Astrocyte of the spinal cord (primary cell): ENCODE measurements at places on chromosomes 7 and 10.

GRCh38 chr7:98452791-98453190 is 51.9 kb upstream of the BAIAP2L1 start:
- DNase-seq: no peak

GRCh38 chr7:28666154-28666553 is 253.8 kb downstream of the CREB5 start:
- peak; percentile 61 for DNase-seq

GRCh38 chr10:37826806-37827205 is 30.6 kb downstream of the ZNF248 start:
- DNase-seq: no peak

GRCh38 chr7:67716729-67717128 is 720.1 kb downstream of the TYW1 start:
- no peak for DNase-seq

GRCh38 chr10:72011468-72011867 is 47.3 kb downstream of the CHST3 start:
- DNase-seq: no peak

- DNase-seq: no peak
Observed at GRCh38 chr10:132546567-132547420, 9.2 kb downstream of the INPP5A start.

GRCh38 chr10:122510326-122510725 is 49.0 kb downstream of the HTRA1 start:
- peak; percentile 59 for DNase-seq

- peak; percentile 69 for DNase-seq
Observed at GRCh38 chr10:47047577-47048525, 136.6 kb downstream of the PTPN20 start.

- DNase-seq: no peak
Observed at GRCh38 chr10:46546591-46547540, 9.6 kb downstream of the GPRIN2 start.

- no peak for DNase-seq
Observed at GRCh38 chr10:57472823-57473619, 794.7 kb downstream of the IPMK start.

GRCh38 chr10:26781797-26782196 is 79.0 kb downstream of the ABI1 start:
- DNase-seq: peak; percentile 20

DNA sequence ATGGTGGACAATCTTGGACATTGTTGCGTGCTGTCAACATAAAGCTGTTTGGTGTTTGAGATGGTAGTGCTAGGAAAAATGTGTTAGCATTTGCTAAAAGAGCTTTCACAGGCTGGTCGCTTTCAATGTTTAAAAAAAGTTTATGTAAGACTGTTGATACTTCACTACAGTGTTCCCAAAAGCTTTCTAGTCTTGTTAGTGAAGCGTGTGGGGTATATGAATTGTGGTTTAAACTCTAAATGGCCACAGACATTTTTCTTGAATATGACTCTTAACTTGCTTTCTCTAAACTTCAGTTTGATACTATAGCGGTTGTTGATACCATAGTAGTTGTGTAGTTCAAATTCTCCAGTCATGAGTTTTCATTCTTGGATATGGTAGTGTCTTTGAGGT is 44.9 kb downstream of the MCU start:
- DNase-seq: no peak

- DNase-seq: no peak
Observed at GRCh38 chr10:3787816-3788215, 2.8 kb upstream of the KLF6 start.

GRCh38 chr7:36865019-36865418 is 140.7 kb upstream of the AOAH start:
- no peak for DNase-seq

GRCh38 chr7:139875821-139876241 is 46.8 kb downstream of the TBXAS1 start:
- no peak for DNase-seq

GRCh38 chr10:132121511-132121830 is 55.7 kb downstream of the JAKMIP3 start:
- DNase-seq: no peak

DNA sequence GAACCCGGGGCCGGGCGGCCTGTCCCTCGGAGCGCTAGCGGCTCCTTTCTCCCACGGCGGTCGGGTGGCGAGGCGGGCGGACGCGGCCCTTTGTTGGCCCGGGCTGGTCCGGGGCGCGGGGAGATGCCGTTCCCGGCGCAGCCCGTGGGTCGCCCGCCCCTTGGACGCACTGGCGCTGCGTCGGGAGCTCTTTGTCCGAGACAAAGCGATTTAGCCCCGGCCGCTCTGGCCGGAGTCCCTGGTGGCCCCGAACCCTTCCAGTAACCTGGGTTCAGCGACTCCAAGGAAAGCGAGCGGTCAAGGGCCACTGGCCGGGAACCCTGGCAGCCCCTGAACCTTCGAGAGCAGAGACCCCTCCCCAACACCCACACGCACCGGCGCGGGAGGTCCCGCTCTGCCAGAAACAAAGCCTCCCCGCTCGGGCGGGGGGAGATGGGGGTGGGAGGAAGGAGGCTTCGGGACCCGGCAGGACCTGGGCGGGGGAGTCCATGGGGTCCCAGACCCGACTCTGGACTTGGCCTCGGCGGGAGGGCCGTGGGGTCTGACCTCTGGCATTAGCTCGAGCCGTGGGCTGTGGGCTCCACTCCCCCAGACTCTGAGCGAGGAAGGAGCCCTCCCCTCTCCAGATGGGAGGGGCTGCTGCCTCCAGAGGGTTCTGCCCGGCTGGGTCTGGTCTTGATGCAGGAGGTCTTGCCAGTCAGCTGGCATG is 836 bp downstream of the DPYSL4 start:
- no peak for DNase-seq

- DNase-seq: no peak
Observed at GRCh38 chr10:5942001-5942400, 35.3 kb downstream of the IL15RA start.

DNA sequence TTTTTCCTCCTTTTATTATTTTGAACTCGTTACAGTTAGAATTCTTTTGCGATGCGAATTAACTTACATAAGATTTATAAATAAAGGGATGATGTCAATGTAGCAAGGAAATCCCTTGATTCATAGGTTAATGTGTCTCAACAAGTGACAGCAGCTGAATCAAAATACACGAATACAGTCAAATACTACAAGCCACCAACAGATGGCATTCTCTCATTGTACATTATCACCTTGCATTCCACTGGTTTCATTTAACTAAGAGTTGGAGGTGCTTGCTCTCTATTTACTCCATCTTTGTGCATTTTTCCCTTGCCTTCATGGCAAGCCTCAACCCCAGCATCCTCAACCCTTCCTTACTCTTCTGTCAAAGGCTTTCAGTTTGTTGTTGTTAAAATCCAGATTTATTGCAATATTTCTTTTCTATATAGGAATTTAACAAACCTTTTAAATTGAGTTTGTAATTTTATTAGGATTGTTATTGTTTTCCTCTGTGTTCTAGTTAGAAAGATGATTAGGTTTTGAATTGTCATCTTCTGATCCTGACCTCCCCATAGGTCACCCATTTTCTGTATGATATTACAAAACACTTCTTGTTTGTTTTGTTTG is 78.3 kb downstream of the SLC25A40 start:
- DNase-seq: peak; percentile 51

DNA sequence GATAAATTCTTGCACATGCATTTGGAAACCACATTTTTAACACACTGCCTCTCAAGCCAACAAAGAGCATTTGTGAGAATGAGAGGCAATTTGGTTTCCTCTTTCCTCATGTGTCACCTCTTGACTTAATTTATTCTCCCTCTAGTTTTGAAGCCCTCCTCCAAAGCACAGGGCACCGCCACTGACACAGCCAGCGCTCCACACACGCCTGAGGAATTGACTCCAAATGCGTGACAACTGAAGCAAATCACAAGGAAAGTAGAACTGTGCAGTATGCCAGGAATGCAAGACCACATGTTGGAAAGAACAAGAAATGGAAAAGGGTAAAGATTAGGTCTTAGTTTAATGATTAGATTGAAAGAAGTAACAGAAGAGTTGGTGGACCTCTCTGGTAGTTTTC is 173.3 kb downstream of the LSM5 start:
- no peak for DNase-seq

- no peak for DNase-seq
Observed at GRCh38 chr10:85318809-85319807, 990.7 kb downstream of the CCSER2 start.

DNA sequence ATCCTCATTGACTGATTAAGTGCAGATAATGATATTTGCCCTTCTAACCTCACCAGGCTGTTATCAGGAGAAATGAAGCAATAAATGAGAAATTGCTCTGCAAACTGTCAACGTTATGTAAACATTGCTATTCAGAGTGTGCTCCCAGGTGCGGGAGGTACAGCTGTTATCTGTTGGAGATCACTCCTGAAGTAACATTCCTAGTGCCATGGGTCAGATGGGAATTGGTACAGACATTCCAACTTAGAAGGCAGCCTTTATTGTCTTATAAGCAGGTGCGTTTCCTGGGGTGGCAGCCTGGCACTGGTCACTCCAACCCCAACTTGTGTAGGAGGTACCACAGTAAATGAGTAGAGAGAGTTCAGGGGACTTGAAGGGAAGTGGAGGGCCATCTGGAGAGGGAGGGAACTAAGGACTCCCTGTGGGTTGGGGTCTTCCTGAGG is 36.8 kb downstream of the HK1 start:
- no peak for DNase-seq

DNA sequence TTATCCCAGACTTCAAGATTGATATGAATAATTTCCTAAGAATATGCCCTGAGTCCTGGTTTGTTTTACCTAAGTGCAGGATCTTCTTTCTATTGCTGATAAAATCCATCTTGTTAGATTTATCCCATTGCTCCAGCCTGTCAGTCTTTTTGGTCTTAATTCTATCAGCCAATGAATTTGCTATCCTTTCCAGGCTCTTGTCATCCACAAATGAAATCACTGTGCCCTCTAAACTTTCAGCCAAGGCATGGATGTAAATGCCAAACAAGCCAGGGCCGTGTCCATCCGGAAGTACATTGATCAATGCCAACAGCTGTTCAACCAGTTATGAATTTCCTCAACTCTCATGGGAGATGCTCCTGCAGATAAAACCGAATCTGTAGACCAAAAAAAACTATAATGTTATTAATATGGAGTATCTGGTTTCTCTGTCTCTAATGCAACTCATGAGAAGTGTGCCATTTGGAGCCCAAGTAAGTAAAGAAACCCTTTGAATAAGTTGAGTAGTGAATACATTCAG is 40.0 kb downstream of the NPY start:
- no peak for DNase-seq

GRCh38 chr7:148256433-148256832 is 334.1 kb upstream of the C7orf33 start:
- no peak for DNase-seq

- DNase-seq: peak; percentile 66
Observed at GRCh38 chr10:75972491-75973276, 541.3 kb downstream of the LRMDA start.

DNA sequence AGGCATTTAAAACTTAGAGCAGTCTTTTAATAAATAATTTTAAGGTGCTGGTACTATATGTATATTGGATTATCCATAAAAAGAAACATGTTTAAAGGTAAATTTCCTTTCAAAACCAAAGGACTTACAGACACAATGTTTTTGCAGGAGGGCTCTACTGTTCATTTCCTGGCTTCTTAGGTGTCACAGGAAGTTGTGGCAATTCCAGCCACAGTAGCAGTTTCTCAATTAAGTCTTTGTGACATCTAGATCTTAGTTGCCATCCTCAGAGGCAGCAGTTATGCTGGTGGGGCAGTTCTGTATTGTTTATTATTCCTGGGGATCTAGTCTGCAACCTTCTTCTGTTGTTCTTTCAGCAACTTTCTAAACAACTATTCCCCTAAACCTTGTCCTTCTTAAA is 460.1 kb downstream of the MAGI2 start:
- no peak for DNase-seq

GRCh38 chr7:23208316-23208715 is 26.5 kb downstream of the NUP42 start:
- no peak for DNase-seq

DNA sequence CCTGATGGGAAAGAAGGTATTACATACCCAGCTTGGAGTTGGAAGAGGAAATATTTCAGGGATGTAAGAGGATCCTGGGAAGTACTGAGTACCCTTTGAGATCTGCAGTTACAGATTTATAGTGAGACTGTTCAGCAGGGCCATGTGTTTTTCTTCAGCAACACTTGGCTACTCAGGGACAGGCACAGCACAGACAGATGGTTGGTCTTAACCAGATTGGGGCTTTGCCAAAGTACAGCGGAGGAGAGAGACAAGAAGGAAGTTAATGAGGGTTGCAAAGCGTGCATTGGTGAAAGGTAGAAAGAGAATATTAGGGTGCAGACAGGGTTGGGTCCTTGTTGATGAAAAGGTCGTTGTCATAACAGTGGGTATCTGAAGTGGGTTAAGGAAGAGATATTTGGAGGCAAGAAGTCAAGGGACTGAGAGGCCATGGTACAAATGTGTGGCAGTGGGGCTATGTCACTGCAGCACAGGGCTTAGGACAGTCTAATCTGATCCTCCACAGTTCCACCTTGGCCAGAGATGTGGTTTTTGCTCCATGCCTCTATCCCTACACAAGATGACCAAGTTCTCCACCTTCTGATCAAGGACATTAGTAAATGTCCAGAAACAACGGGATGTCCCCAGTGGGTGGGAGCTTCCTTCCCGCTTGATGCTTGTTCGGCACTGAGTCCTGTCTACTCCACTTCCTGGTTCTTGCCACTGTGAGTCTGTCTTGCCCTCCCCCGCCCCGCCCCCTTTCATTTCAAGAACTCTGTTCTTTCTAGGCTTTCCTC is 18.9 kb upstream of the DNAJC1 start:
- no peak for DNase-seq

- no peak for DNase-seq
Observed at GRCh38 chr7:99720800-99721595, 14.0 kb downstream of the CYP3A7 start.

GRCh38 chr7:121083138-121083789 is 94.8 kb downstream of the CPED1 start:
- peak; percentile 80 for DNase-seq

DNA sequence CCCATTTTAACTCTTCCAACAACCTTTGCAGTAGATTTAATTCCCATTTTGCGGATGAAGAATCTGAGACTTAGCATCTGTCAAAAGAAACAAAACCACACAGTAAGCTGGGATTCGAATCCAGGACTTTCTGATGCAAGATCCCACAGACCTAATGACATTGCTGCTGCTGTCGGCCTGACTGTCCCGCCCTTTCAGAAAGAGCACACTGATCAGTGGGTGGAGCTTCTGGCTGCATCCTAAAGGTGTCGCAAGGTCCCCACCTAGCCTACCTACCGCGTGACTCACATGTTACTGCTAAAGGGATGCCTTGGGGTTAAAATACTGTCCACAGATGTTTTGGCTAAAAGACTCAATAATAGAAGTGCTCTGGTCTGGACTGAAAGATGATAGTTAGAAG is 134.7 kb downstream of the EMX2 start:
- no peak for DNase-seq

GRCh38 chr7:55242613-55243012 is 122.5 kb upstream of the LANCL2 start:
- no peak for DNase-seq

GRCh38 chr7:41709621-41710020 is 6.7 kb upstream of the INHBA start:
- DNase-seq: peak; percentile 88

GRCh38 chr7:16668049-16668858 is 22.3 kb downstream of the BZW2 start:
- DNase-seq: peak; percentile 99
